ENCODE measurements at places on chromosomes 2 and 18.
A peak's percentile ranks its signal among the peaks of the same experiment; 100 is the strongest.

DNA sequence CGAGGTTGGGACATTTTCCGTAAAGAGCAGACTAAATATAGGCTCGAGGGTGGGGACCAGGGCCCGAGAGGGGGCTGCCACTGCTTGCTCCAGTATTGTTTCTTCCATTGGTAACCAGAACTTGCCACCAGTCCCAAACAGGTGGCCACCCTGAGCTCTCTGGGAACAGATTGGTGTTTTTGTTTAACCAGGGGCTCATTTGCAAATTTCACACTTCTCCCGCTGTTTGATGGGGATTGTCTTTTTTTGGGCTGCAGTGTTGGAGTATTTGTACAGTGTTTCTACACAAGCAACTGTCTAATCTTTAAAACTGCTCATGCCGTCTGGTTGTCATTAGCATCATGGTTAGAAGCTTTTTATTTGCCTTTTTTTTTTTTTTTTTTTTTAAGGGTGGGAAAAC, 8.5 kb downstream of the AGAP1 start:
- DNase-seq, result no peak

GRCh38 chr2:241762321-241762932, 14.2 kb upstream of the GAL3ST2 start:
- no peak for DNase-seq

DNA sequence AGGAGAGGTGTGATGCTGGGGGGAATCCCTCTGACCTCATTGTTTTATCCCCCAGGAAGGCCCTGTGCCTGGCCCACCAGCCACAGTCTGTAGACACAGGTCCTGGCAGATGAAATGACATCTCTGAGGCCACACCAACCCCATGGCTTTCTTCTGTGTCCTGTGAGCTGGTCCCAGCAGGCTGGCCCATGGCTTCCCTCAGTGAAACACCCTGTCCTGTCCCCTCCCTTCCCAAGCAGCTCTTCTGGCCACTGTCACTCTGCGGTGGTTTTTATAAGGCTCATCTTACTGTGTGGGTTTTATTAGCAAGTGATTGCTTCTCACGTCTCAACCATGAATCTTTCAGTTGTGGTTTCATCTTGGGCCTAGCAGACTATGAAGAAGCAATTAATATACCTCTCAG, 102.8 kb upstream of the STPG4 start:
- DNase-seq, result no peak

- peak; percentile 18 for DNase-seq
Observed at GRCh38 chr2:216792222-216793021, 67.4 kb downstream of the TNP1 start.

DNA sequence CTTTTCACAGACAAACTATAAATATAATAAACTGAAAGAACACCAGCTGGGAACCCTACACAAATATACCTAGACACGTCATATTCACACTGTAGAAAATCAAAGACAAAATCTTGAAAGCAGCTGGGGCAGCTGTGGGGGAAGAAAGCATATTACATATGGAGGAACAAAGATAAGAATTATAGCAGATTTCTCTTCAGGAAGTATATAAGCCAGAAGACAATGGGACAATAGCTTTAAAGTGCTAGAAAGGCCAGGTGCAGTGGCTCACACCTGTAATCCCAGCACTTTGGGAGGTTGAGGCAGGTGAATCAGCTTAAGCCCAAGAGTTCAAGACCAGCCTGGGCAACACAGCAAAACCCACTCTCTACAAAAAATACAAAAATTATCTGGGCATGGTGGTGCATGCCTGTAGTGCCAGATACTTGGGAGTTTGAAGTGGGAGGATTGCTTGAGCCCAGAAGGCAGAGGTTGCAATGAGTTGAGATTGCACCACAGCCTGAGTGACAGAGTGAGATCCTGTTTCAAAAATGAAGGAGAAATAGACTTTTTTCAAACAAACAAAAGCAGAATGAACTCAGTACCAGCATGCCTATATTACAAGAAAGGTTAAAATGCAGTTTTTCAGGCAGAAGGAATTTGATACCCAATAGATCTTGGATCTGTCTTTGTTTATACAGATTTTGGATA, 26.8 kb upstream of the ERCC3 start:
- peak; percentile 59 for DNase-seq

All from iris pigment epithelial cell (primary cell).